Stimulated activated CD4-positive, alpha-beta T cell treated with anti-CD3 and anti-CD28 coated beads, Interleukin-15, amount 100 ng/mL, for 1 hour (primary cell): ENCODE measurements at places on chromosomes 11 and 22.

DNA sequence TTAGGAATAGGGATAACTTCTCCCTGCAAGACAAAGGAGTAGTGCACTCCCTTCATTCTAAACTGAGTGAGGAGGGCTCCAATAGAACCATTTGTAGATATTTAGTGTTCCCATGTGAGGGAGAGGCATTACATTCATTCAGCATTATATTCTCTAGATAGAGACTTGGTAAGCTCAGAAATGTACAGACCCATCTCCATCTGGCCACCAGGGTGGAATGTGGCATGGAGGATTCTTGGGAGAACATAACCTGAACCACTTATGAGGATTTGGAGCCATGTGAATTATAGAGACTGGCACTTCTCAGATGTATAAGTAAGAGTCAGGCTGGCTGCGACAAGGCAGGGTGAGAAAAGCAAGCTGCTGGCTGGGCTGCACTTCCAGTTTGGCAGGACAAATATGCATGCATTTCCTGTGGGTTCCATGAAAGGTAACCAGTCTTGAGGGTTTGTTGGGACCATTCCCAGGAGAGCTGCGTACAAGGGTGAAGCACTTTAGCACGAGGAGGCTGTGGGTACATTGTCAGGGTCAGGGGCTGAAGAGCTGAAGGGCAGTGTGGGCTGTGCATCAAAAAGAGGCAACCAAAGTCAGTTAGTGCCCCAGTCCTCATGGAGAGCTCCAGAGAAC, 9.2 kb downstream of the RRP8 start:
- no peak for DNase-seq

GRCh38 chr22:24997023-24997422, 44.5 kb downstream of the KIAA1671 start:
- no peak for DNase-seq

GRCh38 chr11:102061276-102061675, 14.0 kb downstream of the CFAP300 start:
- DNase-seq = no peak

DNA sequence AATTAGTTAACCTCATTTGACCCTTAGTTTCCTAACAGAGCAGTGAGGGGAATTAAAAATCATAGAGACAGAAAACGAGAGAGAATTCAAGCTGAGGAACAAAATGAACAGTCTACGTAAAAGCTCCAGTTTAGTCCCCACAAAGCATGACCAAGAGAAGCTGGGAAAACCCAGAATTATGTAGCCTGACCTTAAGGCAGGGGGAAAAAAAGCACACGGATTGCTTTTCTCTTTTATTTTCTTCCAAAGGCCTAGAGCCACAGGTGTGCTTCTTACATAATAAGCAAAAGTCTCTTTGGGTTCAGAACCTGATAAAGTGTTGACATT, 514 bp upstream of the AMBRA1 start:
- DNase-seq = no peak

GRCh38 chr11:33147559-33147958, 13.7 kb downstream of the CSTF3 start:
- no peak for DNase-seq

DNA sequence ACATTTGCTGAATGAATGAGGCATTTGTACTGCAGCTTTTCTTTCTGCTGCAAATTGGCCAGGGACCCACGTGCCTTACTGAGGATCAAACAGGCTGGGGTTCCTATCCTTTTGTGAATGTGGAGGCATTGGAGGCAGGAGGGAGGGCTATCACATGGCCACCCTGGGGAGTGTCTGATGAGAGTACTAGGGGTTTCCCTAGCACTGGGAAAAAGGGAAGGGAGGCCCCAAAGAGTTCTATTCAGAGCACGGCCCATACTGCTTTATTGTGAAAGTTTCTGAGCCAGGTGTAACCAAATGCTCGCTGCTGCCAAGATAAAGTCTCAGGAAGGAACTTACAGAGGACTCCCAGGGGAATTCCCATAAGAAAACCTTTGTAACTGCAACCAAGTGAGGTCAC, 78.4 kb upstream of the ANO1 start:
- DNase-seq = no peak

DNA sequence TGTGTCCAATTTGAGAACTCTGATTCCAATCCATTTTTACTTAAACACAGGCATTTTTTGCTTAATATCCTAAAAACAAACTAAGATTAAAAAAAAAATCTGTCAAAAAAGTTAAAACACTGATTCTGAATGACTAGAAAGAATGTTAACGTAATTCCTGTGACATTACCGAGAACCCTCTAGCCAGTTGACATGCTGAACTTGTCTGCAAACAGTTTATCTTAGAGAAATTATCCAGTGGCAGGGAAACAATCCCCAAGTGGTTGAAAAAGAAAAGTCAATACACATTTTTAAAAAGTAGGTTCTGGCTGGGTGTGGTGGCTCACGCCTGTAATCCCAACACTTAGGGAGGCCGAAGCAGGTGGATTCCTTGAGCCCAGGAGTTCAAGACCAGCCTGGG, 11.6 kb downstream of the KMT5B start:
- no peak for DNase-seq

DNA sequence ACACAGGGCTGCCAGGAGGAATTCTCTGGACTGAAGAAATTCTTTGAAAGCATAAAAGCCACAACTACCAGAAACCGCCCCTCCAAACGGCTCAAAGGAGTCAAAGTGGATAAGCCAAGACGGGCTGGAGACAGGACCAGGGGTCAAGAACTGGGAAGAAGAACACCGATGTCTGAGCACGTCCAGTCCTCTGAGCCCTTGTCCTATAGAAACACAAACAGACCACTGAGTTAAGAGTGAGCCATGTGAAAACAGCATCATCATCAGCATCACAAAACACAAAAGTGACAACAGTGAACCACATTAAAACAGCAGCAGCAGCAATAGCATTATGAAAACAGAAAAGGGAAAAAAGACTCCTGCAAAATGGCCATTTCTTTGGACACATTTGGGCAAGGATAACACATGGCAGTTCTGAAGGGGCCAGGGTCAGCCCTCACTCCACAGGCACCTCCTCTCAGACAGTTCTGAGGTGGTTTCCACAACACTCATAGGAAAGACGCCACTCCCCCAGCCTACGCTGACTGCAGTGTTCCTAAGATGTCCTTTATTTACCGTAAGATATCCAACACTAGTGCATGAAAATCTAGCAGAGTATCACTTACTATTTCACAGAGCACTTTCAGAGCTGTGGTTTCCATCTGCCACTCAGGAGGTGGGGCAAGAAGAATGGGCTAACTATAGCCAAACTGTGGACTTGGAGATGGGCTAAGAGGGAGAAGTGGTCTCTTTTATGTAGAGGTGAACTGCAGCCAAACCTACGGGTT, 28.6 kb upstream of the YPEL1 start:
- DNase-seq = no peak

DNA sequence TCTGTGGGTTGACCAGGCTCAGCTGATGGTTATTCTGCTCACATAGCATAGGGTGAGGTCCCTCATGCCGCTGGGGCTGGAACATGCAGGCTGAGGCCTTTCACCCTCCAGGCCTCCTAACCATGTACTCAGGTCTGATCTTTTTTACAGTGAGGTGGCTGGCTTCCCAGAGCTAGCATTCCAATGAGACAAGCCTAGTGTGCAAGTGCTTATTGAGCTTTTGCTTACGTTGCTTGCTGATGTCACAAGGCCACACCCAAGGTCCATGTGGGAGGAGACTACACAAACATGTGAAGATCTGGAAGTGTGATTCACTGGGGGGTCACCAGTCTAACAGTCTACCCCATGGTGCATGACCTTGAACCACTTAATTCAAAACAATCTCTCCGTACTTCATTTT, 33.9 kb downstream of the ISX start:
- DNase-seq = no peak

- no peak for DNase-seq
Measured at GRCh38 chr11:108863528-108863927, 198.7 kb downstream of the DDX10 start.

- no peak for DNase-seq
Measured at GRCh38 chr11:23226331-23227077, 366.2 kb upstream of the CCDC179 start.

DNA sequence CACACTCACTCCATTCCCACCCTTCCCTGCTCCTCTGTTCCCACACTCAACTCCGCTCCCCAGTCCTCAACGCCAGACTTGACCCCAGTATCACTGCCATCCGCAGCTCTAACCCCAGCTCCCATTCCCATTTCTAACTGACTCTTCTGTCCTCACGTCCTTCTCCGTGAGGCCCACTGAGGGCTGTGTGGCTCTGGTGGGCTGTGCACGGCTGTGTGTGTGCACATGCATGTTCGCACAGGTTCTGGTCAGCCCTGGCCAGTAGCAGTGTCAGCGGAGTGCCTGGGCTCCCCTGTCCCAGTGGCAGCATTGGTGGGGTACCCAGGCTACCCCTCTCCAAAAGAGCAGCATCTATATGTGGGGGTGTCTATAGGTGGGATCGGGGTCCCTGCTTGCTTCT, 5.0 kb downstream of the CAPN1 start:
- no peak for DNase-seq

DNA sequence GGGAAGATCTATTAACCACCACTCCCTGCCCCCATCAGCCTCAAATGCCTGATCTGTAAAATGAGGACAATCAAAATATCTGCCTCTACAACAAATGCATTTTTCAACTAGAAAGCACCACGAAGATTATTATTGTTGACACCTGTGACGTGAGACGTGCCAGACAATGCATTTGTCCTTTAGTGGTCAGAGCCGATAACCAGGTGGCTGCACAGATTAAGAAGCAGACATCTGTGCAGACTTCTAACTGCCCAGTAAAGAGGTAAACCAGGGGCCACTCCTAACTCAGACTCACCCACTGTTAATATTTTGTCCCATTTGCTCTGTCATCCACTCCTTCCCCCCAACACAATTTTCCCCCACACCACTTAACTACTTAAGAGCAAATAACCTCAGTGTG, 11.7 kb downstream of the PLEKHA7 start:
- no peak for DNase-seq

- DNase-seq = no peak
Measured at GRCh38 chr11:124898711-124899110, 1.0 kb upstream of the ROBO4 start.

DNA sequence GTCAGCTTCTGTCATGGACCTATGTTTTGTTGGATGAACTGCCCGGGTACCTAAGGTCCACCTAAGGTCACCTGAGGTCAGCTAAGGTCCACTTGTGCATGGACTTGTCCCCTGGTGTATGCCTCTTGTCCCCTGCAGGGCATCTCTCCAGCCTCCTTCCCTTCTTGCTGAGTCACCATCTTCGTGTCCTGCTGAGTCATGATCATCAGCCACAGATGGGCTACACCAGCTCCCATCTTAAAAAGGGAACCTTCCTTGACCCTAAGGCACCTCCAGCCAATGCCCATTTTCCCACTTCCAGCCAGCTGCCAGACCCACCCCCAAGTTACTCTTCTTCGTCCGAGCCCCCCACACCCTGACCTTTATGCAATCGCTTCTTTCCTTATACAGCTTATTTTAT, 544.9 kb downstream of the TBC1D22A start:
- no peak for DNase-seq

DNA sequence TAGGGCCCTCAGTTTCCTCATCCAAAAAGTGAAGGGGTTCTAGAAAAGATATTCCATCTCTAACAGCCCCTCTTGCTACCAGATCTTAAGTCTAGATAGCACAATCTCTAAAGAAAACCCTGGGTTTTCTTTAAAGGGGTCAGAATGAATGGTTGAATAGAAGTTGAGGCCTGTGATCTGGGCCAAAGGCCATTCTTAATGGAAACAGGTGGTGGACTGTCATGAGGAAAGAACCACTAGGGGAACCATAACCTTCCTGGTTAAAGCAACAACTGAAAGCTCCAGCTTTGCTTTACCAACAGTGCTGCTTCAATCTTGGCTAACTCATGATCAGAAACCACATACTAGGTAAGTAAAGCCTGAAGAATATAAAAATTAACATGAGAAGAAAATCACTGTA, 1.8 kb downstream of the CELF1 start:
- no peak for DNase-seq

- DNase-seq = no peak
Measured at GRCh38 chr22:39129746-39130145, 22.7 kb downstream of the CBX7 start.

GRCh38 chr11:10302744-10303557, 1.9 kb upstream of the ADM start:
- DNase-seq = peak; percentile 46

DNA sequence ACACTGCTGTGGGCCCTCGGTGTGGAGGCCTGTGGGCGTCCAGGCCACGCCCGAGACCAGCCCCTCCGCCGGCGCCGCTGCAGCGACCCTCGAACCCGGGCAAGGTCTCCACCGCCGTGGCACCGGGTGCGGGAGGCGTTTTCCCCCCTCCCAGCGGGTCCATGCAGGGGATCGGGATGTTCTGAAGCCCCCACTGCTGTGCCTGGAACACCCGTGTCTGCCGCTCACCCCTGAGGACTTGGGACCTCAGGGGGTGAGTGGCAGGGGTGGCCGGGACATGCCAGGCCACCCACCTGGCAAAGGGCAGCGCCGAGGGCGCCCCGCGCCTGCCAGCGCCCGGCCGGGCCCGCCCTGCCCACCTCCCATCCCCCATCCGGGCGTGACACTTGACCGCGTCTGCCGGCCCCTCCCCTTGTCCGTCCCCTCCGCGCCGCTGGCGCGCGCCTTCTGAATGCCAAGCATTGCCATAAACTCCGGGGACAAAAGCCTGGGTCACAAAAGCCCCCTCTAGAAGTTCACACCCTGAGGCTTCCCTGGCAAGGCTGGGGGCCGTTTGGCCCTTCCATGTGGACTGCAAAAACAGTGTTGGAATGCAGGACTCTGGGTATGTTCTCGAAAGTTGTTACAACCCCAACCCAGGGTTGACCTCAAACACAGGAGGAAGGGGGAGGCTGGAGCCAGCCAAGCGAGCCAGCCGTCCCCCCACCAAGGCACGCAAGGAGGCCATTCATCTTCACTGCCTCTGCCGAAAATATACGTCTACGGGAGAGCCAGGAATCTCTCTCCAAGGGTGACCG, 819 bp upstream of the KCNQ1OT1 start:
- DNase-seq = no peak

- no peak for DNase-seq
Measured at GRCh38 chr11:131816051-131816450, 445.6 kb downstream of the NTM start.

DNA sequence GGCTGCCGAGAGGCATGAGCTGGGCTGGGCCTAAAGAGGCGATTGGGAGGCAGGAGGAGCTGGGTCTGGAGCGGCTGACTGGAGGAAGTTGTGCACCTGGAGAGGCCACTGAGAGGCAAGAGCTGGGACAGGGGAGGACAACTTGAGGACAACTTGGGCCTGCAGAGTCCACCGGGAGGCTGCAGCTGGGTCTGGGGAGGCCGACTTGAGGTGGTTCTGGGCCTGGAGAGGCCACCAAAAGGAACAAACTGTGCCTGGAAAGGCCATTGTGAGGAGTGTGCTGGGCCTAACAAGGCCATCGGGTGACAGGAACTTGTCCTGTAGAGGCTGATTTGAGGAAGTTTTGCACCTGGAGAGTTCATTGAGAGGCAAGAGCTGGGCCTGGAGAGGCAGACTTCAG, 41.5 kb downstream of the OR4C45 start:
- no peak for DNase-seq

DNA sequence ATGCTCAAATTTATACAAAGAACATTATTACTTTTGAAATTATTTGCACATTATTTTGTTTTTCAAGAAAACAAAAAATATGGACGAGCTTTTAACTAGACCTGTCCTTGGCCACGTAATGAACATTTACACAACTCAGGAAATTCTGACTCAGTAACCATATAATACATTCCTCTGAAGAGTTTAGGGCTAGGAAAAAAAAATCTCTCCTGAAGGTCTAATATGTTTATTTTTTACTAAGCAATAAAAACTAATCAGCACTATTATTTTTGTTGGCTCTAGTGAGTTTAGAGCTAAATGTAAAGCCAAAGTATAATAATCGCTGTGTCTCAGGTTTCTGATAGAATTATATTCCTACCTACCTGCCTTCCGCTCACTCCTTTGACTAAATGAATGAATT, 187.5 kb downstream of the SWAP70 start:
- no peak for DNase-seq
